ENCODE measurements at places on chromosomes 4 and X.

GRCh38 chr4:183403486-183403885 is 41.0 kb upstream of the CDKN2AIP start:
- DNase-seq = no peak

GRCh38 chrX:72110876-72111708 is 20.6 kb downstream of the RTL5 start:
- no peak for DNase-seq

DNA sequence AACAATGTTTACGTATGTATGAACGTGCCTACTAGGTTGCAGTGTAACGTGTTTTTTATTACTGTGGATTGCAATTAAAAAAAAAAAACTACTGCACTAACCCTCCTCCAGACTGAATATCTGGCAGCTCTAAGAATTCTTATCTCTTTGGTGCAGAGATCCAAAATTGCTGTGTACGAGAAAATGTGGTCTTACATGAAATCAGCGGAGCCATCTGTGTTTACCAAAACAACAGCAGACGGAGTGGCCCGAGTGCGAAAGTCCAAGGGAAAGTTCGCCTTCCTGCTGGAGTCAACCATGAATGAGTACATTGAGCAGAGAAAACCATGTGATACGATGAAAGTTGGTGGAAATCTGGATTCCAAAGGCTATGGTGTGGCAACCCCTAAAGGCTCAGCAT is 268.1 kb downstream of the THOC2 start:
- DNase-seq = no peak

DNA sequence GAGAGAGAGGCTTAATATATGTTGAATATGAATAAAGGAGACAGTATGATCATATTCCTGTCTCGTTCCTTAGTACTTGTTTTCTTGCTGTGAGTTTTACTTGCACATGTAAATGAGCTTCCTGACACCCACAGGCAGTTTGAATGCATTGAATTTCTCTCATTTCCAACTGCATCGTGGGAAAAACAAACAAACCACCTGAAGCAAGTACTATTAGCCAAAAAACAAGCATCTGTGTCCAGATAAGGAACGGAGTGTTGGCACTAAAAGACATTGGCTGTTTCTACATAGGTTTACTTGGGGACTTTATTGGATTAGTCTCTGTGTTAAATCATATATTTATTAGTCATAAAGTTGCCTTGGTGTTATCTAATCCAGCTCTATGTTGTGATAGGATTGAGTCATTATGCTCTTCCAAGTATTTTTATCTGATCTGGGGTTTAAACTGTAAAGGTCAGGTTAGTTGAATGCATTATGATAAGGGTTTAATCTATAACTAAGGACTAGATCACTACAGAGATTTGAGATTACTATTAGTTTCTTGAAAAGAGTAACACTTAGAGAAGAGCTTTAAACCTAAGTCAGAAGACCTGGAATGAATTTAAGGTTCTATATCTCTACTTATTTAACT is 339.0 kb upstream of the SPANXN4 start:
- DNase-seq = peak; percentile 85

DNA sequence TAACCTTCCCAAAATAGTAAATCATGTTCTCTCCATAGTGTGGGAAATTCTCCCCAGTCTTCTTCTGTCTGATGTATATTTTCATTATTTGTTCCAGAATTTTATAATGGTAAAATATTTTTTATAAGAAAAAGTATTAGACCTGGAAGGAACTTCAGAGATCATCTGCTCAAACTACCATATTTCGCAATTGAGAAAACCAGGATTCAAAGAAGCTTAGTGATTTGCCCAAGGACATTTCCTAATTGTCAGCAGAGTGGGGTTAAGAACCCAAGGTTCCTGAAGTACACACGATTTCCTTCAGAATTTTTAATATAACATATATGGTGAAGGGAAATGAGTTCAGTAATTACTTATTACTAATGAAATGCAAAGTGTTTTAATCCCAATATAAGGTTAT is 24.1 kb downstream of the OCIAD1 start:
- DNase-seq = no peak

DNA sequence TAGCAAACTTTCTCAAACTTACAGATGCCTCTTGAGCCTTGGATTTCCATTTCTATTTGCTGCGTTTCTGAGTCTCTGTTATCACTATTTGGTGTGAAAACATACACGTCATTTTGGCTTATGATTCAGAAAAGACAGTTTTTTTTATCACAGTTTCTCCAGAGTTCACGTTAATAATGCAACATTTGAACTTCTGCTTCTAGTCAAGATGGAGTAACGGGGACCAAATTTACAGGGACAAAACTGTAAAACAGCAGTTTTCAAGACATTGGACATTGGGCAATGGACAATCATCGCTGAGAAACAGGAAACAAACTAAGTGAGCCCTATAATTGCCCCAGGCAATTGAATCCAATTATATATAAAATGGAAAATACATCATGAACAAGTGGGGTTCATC is 36.2 kb upstream of the TASL start:
- DNase-seq = no peak

- peak; percentile 70 for DNase-seq
Measured at GRCh38 chrX:41189156-41189555, 103.9 kb downstream of the USP9X start.

DNA sequence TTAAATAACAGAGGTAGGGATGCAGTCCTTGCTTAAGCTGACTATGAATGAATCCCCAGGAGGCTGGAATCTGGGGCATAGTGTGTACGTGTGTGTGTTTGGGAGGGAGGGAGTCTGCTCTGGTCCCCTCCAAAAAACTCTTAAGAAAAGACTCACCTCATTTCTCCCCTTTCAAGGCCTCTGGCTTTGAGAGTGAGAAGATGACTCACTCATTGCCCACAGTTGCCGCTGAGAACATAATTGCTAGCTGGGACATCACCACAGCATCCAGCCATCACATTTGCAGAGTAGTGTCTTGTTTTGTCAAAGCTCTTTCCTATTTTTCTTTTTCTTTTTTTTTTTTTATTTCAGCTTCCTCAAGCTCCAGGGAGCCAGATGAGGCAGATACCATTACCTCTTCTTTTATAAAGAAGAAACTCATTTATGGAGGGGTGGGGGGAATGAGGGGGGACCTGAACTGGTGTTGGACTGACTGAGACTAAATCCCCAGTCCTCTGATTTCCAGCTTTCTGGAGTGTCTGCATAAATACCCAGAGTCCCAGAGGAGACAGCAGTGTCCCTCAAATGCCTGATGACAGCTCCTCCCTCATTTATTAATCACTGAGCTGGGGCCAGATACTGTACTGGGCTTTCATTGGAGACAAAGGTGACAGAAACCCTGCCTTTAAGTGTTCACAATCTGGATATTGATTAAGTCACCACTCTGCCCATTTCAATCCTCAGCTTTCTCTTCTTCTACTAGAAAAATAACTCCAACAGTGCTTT is 61.9 kb upstream of the LAS1L start:
- no peak for DNase-seq
